ENCODE measurements at places on chromosomes 11 and 22.

DNA sequence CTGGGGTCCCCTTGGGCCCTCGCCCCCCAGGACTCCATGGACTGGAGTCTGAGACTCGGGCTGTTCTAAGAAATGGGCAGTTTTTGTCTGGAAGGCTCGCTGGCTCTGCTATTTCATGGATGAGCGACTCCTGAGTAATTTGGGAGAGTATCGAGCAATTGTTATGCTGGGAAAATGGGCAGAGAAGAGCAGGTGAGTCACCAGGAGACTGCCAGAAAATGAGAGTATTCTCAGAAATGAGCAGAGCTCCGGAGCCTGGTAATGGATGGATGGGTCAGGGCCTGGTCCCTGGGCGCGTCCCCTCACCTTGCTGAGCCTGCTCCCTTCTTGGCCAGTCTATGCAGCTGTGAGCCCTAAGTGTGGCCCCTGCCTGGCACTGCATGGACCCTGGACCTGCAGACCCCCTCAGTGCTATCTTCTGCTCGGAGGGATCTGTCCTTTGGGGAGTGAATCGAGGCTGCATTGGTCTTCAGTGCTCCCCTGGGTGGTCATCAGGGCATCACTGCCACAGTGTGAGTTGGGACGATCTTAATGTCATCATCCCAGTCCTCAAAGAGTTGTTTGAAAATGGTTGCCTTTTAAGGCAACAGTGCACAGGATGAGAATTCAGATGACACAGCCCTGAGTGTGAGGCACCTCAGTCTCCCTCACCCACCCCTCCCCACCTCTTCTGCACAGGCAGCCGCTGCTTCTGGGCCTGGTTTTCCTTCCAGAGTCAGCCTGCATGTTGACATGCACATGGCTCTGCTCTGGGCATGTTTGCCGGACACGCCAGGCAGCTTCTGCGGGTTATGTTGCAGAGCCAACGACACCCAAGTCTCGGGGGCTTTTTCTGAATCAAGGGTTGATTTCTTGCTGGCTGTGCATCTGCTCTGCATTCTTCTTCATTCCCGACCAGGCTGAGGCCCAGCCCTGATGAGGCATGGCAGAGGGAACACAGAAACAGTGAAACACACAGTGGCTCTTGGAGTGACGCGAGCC lies 519.0 kb downstream of the TBC1D22A start:
- DNase-seq, result no peak

GRCh38 chr22:43337385-43337784 lies 5.8 kb downstream of the SCUBE1 start:
- no peak for DNase-seq

DNA sequence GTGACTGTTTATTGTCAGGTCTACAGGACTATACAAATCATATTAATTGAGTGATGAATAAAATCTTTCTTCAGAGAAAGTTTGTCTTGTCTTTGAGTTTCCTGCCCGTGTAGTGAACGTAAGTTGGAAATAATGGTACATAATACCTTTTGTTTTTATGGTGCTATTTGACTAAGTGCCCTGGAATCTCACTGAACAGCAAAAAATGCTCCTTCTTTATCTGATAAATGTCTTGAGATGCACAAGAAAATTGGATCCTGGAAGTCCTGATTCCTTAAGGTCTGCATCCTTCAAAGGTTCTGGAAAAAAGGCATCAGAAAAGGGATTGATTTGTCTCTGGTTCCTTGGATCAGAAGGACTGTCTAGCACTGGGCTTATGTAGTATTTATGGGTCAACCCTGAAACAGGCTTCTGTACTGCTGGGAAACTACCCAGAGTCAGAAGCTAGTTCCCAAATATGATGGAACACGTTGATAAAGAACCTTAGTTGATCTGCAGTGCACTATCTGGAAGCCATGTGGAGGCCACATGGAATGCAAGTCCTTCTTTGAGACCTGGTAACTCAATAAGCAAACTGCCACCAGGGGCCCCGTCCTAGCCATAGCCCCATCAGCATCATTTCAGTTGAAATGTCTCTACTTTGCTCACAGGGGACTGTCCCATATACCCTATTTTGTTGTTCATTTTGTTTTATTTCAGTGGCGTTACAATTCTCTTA lies 100.6 kb upstream of the CD44 start:
- no peak for DNase-seq

- no peak for DNase-seq
Observed at GRCh38 chr11:77548552-77549445, 41.0 kb upstream of the AQP11 start.

- no peak for DNase-seq
Observed at GRCh38 chr22:38298312-38299005, 18.8 kb downstream of the CSNK1E start.

DNA sequence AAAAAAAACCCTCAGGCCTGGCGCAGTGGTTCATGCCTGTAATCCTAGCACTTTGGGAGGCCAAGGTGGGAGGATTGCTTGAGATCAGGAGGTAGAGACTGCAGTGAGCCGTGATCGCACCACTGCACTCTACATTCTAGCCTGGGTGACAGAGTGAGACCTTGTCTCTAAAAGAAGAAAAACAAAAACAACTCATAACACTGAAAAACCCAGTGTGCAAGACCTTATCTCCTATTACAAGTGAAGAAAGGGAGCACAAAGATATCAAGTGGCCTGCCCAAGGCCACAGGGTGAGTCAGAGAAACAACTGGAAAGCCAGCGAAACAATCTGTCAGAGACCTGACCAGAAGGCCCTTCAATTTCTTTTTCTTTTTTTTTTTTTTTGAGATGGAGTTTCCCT lies 2.5 kb downstream of the TXN2 start:
- no peak for DNase-seq

DNA sequence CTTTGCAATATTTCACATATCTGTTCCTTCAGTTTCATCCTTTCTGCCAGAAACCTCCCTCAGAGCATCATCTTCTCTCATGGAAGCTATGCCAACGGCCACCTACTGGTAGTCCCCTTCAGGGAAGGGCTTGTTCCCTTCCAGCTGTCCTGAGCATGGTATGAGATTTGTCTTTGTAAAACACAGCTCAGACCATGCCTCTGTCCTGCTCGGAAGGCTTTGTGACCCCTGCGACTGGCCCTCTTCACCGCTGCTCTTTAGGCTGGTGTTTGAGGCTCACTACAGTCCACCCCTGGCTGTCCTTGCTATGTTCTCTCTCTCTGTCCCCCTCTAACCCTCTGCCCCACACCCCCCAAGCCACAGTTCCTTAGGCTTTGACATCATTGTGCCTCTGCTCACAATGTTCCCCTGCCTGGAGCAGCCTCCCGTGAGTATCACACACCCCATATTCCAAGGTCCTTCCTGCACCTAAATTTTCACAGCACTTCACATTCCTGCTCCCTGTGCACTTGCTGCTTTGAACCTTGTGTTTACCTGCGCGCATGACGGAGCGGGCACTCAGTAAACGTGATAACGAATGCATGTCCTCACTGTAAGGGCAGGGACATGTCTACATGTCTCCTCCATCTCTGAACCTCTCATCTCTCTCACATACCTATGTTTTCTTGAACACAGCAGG lies 24.0 kb upstream of the ACER3 start:
- no peak for DNase-seq

- DNase-seq, result no peak
Observed at GRCh38 chr22:39655004-39655579, 84.5 kb downstream of the CACNA1I start.

- DNase-seq, result no peak
Observed at GRCh38 chr11:11969380-11970215, 38.8 kb downstream of the DKK3 start.

GRCh38 chr11:127862406-127862805 lies 725.0 kb downstream of the ETS1 start:
- no peak for DNase-seq

- DNase-seq, result peak; percentile 36
Observed at GRCh38 chr11:121321614-121322243, 29.2 kb downstream of the SC5D start.

GRCh38 chr22:24400034-24400725 lies 27.2 kb upstream of the ADORA2A start:
- DNase-seq, result no peak

Data from hypothalamus (tissue), 51 donors.